Pons (tissue), 1 donor: ENCODE measurements at places on chromosomes 7 and 10.
A peak's percentile ranks its signal among the peaks of the same experiment; 100 is the strongest.

DNA sequence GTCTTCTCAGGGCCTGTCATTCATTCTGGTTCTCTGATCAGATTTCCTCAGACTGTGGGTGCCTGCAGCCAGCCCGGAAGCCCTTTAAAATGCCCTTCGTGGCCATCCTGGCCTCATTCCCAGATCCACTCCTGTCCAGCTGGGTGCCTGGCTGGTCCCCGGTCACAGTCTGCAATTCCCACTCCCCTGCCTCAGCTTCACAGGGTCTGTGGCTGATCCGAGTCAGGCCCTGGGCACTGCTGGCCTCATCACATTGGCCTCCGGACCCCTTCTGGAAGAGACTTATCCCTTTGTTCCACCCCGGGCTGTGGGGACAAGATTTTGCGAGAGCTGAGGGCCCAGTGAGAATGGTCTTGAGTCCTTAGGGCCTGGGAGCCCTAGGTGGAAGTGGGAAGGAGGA lies 12.1 kb downstream of the DOCK1 start:
- no peak for DNase-seq

- DNase-seq, result peak; percentile 20
Observed at GRCh38 chr10:127117125-127117524, 79.3 kb downstream of the INSYN2A start.

- DNase-seq, result no peak
Observed at GRCh38 chr10:103799341-103799740, 56.0 kb downstream of the SH3PXD2A start.

- no peak for DNase-seq
Observed at GRCh38 chr10:89921403-89921802, 220.0 kb downstream of the KIF20B start.

DNA sequence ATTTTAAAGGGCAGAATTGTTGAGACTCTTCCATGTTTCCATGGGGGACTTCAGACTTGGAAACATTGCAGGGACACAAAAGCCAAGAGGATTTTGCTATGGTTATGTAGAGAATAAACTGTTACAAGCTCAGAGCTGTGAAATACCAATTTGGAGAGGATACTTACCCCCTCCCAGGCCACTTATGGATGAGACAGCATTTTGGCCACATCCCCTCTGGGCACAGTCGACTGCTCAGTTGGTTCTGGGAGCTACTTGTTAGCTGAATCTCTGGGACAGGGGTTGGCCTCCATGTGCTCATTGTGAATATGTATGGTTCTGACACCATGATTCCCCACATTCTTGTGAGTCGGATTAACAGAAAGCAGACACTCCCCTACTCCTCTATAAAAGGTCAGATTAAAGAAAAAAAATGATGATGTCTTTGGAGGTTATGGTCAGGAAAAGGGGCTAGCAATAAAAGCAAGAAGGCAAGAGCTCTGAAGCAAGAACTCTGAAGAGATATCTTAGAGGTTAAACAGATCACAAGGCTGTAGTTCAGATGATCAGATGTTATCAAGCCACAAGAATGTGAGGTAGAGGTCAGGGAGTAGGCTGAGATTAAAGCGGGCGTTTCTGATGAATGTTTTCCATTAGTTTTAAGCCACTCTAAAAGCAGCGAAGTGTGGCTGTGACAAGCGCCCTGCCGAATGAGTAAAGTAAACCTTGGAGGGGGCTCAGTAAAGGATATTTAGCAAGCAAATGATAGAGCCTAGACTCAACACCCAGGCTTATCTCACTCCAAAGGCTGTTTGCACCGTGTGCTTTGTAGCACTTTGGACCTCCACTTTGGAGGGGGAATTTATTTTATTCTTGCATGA lies 17.2 kb downstream of the STAMBPL1 start:
- no peak for DNase-seq

GRCh38 chr7:41130086-41130485 lies 572.8 kb downstream of the INHBA start:
- no peak for DNase-seq

- DNase-seq, result peak; percentile 84
Observed at GRCh38 chr10:71270301-71271220, 48.5 kb upstream of the SLC29A3 start.

- DNase-seq, result peak; percentile 94
Observed at GRCh38 chr7:30163231-30163894, 28.6 kb downstream of the MTURN start.

DNA sequence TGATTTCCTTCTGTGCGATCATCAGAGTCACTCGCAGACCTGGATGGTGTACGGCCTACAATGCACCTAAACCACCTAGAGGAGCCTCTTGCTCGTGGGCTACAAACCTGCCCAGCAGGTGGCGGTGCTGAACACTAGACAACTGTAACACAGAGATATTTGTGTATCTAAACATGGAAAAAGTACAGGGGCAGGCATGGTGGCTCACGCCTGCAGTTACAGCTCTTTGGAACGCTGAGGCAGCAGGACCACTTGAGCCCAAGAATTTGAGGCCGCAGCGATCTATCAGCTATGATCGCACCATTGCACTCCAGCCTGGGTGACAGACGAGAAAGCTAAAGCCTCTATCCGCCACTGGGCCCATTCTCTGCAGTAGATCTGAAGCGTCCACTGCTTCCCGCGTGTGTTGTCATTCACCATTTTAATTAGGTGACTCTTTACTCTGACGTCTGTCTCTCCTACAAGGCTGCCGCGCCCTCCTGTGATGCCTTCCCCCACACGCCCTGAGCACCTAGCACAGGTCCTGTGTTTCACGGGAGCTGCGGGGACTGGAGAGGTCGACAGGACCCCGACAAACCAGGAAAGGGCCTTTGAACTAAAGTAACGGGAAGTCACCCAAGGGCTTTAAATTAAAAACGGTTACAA lies 774 bp downstream of the TUBGCP2 start:
- DNase-seq, result no peak

GRCh38 chr7:54679490-54679817 lies 79.6 kb downstream of the SEC61G start:
- no peak for DNase-seq

- DNase-seq, result no peak
Observed at GRCh38 chr7:2802504-2803341, 41.4 kb downstream of the GNA12 start.

- DNase-seq, result no peak
Observed at GRCh38 chr7:105187302-105188169, 173.5 kb downstream of the KMT2E start.

DNA sequence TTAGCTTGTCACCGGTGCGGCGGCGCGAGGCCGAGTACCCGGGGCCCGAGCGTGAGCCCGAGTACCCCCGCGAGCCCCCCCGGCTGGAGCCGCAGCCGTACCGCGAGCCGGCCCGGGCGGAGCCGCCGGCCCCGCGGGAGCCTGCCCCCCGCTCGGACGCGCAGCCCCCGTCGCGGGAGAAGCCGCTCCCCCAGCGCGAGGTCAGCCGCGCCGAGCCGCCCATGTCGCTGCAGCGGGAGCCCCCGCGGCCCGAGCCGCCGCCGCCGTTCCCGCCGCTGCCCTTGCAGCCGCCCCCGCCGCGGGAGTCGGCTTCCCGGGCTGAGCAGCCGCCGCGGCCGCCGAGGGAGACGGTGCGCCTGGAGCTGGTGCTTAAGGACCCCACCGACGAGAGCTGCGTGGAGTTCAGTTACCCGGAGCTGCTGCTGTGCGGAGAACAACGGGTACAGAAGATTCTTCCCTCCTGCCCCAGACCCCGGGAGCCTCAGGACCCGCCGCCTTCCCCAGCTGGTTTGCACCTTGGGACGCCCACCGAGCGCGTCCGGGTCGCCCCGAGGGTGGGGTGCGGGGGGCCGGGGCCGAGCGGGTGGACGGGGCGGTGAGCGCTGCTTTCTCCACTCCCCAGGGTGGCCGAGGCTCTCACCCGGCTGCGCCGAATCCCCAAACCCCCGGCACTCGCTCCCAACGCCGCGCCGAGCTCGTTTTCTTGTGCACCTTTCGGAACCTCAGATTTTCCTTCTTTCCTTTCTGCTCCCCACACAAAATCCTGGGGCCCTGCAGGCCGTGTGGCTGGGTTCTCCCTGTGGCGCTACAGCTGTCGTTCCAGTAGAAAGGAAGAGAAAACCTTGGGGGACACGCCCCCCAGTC lies 708 bp downstream of the UBN2 start:
- DNase-seq, result peak; percentile 10

- DNase-seq, result no peak
Observed at GRCh38 chr10:129627442-129627841, 160.4 kb downstream of the MGMT start.

- no peak for DNase-seq
Observed at GRCh38 chr7:149624006-149624405, 126.4 kb upstream of the ZNF746 start.

GRCh38 chr7:68041554-68041953 lies 1044.9 kb downstream of the TYW1 start:
- no peak for DNase-seq

GRCh38 chr10:8979976-8980375 lies 925.5 kb downstream of the GATA3 start:
- DNase-seq, result no peak

DNA sequence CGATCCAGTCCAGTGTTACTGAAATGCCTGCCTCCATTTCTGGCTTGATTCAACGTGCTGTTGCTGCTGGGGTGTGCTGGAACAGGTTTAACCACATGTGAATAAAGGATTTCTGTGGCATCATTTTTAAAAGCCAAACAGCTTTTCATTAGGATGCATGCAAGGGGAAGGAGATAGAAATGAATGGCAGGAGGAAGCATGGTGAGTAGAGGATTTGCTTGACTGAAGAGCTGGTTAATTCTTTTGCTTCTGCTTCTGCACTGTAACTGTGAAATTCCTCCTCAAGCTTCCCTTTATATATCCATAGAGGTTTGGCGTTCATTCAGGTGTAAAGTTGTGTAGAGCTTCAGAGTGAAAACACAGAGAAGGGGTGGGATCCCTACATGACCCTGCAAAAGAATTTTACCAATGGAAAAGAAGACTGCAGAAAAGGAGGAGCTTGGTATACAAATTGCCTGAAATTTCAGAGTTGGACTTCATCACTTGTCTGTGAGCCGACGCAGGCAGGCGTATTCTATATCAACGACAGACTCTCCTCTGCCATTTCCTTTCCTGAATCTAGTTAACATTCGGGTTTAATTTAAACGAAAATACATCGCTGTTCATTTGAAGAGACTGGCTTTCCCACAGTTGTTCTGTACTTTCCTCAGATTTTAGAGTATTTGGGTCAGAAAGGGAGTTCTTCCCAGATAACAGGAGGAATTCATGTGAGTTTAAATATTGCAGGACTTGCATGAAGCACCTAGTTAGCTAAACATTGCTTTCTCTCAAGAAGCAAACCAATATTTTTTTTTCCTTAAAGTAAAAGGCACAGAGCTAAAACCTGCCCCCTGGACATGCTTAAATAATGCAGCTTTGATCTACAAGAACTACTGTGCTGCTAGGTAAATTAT lies at the start of gene SOSTDC1:
SOSTDC1 (minus strand) TSS at position 270 of the 893 bp plus-strand sequence; CDS start at position 200, 70 bp downstream.
- peak; percentile 13 for DNase-seq

GRCh38 chr10:49668684-49669083 lies 10.8 kb upstream of the C10orf53 start:
- no peak for DNase-seq

- DNase-seq, result peak; percentile 26
Observed at GRCh38 chr10:30219971-30220751, 128.9 kb downstream of the MTPAP start.

GRCh38 chr7:38878694-38879457 lies 30.1 kb downstream of the VPS41 start:
- DNase-seq, result no peak
